Esophagus muscularis mucosa (tissue), 4 donors: ENCODE measurements at places on chromosomes 6 and 20. TPM values are rescaled to one million over a fixed set of nuclear protein-coding genes. Genes with fewer than 3 reads are reported as not detected.

Gene FOXS1
- total RNA-seq, result 3.4 TPM

Gene PRICKLE4
- total RNA-seq, result 2.1 TPM

Gene AKAP7
- 7.8 TPM for total RNA-seq

Gene MLIP
- total RNA-seq, result 3.5 TPM

DNA sequence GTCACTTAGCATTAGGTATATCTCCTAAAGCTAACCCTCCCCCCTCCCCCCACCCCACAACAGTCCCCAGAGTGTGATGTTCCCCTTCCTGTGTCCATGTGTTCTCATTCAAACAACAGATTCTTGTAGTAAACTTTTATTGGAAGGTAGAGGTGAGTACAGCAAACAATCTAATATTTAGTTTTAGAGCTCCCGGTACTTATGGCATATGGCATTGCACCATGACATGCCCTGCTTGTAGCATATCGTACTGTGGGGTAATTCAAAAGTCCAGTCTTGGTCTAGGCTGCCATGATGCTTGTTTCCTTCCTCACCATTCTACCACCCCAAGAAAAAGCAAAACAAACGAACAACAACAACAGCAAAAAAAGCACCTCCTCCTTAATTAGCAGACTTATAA, 289.5 kb downstream of the ZNF217 start:
- no peak for DNase-seq

GRCh38 chr6:20998748-20999448, 464.6 kb downstream of the CDKAL1 start:
- no peak for DNase-seq

- DNase-seq, result no peak
Observed at GRCh38 chr6:13710552-13711323, 897 bp downstream of the RANBP9 start.

DNA sequence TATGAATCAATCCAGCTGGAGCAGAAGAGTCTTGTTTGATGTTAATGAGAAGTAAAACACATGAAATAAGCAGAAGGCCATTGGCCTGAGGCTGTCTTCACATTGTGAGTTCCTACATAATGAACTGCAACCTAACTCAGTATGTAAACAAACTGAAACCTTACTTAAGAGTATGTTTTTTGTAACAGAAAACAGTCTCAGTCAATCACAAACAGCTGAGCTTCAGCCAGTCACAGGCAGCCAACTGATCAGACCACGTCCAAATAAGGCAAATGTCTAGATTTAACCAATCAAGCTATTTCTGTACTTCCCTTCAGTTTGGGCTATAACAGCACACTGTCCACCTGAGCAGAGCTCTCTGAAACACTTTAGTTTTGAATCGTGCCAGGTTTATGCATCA, 234.7 kb downstream of the TRDN start:
- DNase-seq, result no peak

- DNase-seq, result no peak
Observed at GRCh38 chr6:39681674-39682121, 43.5 kb downstream of the KIF6 start.

DNA sequence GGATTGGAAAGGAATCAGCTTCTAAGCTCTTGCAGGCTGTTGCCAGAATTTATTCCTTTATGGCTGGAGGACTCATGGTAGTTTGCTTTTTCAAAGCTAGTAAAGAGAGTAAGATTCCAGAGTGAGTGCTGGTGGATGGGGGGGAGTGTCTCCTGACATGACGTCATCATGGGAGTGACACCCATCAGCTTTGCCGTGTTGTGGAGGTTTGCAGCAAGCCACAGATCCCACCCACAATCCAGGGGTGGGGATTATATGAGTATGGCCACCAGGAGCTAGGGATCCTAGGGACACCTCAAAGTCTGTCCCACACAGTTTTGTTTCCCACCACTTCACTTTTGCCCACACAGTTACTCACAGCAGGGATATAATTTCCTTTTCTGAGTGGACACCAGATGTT, 28.7 kb upstream of the PMEPA1 start:
- DNase-seq, result no peak

DNA sequence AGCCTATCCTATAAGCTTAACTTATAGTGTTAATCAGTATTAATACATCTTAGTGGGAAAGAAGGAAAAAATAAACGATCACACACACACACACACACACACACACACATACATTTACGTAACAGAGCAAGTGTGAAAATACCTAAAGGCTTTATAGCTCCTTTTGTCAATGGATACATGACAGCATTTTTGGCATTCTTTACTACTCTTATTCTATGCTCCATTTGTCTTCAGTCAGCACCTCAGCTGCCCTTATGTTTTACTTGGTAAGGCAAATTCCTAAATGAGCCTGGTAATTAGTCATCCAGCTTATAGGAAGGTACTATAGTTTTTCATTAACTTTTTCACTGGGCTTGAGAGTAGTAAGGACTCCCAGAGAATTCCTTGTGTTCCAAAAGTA, 25.1 kb upstream of the SLC17A3 start:
- DNase-seq, result no peak

- DNase-seq, result no peak
Observed at GRCh38 chr20:39108746-39109145, 146.6 kb downstream of the DHX35 start.

- no peak for DNase-seq
Observed at GRCh38 chr6:109515781-109516409, 32.9 kb upstream of the ZBTB24 start.

DNA sequence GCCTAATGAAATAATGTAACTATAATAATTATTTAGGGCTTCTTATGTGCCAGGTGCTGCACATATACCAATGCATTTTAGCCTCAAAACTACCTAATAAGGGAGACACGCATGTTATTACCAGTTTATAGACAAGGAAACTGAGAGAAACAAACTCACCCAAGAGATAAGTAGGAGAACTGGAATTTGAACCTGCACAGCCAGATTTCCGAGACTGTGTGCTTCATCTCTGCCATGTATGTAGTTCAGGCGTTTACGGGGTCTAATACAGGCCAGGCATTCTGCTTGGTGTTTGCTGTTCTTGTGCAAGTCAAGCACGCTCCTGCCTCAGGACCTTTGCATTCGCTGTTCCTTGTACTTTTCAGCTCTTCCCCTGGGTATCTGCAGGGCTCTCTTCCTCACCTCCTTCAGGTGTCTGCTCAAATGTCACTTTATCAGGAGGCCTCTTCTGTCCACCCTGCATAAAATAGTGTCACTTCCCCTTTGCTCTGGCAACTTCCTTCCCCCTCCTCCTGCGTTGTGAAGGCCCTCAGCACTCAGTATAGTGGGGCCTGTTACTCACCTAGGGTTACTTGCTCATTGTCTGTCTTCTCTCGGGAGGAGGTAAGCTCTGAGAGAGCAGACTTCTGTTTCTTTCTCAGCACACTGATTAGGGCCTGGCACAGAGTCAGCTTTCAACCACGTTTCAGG, 6.1 kb upstream of the NSFL1C start:
- peak; percentile 37 for DNase-seq

DNA sequence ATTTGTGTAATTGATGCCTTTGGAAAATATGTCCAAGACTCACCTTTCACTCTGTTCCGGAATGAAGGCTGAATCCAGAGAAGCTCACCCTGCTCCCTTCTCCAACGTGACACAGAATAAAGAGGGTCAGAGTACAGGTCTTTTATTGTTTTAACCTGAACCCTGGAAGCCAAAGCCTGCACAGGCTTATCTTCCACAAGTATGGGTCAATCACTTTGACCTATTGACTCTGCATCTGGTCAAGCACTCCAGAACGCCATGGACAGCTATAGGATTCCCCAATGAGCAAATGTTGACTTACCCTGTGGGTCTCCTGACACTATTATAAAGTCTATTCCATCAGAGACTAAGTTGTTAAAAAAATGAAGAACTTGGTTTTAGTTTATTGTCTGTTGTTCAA, 158.4 kb upstream of the MYLIP start:
- DNase-seq, result no peak

DNA sequence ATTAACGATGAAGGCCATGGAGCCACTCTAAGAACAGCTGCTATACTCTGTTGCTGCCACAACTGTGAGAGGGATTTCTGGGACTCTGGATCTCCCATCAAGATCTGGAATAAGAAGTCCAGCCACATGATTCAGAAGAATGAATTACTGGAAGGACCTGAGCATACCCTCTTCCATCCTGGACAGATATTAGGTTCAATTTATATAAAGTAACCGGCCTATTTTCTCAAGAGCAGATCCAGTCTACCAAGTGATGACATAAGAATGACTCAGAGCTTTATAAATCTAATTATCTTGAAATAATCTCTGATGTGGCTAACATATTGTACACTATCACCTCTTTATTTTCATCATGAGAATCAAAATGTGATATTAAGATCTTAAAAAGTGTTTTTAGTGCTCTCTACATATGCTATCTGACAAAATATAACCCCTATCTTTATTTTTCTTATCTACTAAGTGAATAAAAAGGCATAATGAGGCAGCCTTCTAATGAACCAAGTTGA, 45.1 kb downstream of the COL9A1 start:
- no peak for DNase-seq

- DNase-seq, result no peak
Observed at GRCh38 chr6:42344756-42345155, 107.0 kb downstream of the TRERF1 start.

DNA sequence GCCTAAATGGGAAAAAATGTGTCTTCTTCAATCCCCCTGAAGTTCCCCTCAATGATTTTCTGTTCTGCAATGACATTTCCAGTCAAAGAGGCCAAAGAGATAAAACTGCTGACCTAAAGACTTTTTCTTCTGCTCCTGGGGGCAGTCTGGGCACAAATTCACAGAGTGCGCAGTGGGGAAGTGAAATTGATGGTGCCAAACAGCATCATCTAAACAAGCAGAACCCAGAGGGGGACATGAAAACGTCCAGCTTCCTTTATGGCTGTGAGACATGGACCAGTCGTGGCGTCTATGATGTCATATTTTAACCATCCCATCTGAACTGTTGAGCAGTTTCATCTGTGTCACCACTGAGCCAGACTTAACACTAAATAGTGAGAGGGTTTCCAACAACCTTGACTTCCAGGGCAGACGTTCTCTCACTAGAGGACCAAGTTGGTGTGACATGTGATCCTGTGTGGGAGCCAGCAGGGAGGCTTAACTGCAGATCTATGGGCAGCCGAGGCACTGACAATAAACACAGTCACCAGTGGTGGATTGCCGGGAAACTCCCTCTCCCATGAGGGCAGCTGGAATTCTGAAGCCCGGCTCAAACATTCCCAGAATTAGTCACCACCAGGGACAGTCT, 12.4 kb downstream of the SCML4 start:
- peak; percentile 82 for DNase-seq

DNA sequence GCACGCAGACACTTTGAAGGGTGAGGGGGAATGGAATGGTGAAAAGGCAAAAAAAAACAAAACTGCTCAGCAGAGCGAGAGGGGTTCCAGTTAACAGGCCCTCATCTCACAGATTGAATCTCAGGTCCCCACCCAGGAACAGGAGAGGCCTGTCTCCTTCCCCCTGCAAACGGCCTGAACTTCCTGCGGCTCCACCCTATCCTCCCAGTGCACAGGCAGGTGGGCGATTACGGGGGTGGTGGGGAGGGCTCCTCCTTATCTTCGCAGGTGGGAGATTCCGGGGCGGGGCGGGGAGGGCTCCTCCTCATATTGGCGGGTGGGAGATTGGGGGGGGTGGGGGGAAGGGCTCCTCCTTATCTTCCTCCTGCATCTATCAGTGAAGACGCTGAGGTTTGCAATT, 129.0 kb downstream of the SOX4 start:
- no peak for DNase-seq

- DNase-seq, result no peak
Observed at GRCh38 chr6:24775520-24776058, 852 bp downstream of the GMNN start.
